ENCODE measurements at places on chromosomes 4 and X. TPM values are rescaled to one million over a fixed set of nuclear protein-coding genes. Genes with fewer than 3 reads are reported as not detected.

GRCh38 chr4:4825431-4825830 is 34.0 kb upstream of the MSX1 start:
- no peak for DNase-seq

DNA sequence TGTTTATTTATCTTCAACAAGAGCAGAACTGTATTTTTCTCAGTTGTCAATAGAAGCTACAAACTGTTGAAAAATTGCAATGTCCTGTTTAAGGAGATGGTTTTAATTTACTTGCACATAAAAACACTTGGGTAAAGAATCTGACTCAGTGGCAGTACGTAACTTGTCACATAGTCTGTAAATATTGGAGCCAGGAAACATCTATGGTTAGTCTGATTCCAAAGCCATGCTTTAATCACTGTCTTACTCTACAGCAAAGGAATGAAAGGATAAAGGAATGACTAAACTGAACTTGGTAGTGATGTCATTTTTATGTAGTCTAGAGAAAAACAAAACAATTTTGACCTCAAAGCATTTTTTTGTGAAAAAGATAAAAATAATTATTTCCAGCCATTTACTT is 537.2 kb downstream of the STIM2 start:
- no peak for DNase-seq

DNA sequence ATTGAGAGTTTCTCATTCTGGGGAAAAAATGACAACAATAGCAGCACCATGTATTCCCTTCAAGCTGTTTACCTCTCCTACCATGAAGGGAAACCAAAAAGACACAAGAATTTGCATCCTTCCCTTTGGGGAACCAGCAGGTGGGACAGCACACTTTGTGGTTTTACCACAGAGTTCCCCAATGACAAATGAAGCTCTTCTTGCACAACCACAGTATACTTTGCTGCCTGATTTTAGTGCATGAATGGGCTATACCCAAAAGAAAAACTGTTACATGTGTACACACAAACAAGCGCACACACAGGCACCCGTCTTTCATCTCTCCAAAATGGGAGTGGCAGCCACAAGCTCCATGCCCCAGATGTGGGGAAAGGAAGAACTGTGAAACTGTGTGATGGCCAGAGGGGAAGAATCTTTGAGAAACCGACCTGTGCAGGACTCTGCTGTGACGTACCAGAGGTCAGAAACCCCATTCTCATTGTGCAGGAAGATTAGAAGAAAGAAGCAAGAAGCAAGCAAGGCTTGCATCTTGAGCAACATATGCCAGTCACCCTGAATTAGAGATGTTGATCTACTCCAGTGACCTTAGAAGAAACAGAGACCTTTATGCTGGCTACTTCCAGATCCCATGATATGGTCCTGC is 2.7 kb upstream of the MAML3 start:
- no peak for DNase-seq

DNA sequence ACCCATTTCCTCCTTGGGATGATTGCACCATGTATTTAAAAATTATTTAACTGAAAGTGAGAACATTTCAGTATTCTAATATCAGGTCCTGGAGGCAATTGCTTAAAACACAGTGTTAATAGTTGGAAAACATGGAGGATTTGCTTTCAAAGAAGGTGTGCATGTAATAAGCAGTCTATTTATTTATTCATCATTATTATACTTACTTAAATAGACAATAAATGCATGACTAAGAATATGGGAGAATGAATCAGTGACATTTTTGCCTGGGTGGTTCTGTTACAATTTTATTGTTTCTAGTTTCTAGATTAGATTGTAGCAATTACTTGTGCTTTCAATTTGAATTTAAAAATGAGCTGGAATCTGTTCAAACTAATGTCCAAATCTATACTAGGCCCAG is 145.5 kb downstream of the AREG start:
- DNase-seq: no peak

- DNase-seq: no peak
These were observed 102.5 kb downstream of the ZNF518B start for GRCh38 chr4:10354746-10355145.

- DNase-seq: no peak
These were observed 1129.6 kb downstream of the STPG2 start for GRCh38 chr4:97013711-97014110.

DNA sequence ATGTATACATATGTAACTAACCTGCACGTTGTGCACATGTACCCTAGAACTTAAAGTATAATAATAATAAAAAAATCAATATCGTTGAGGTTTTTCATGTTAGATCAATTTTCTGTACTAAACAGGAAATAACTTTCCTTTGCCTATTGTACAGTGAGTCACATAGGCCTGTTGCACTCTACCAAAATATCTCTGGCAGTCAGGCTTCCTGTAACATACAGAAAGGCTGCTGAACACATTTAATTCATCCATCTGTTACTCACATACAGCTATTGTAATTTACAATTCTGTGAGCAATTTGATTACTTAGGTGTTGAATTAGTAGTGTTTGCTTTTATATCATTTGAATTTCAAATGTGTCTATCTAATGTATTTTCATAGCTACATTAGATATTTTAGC is 427.8 kb downstream of the TMA16 start:
- DNase-seq: no peak

- no peak for DNase-seq
These were observed 152.9 kb downstream of the COL4A6 start for GRCh38 chrX:108285356-108285755.

GRCh38 chrX:72003811-72004750 is 93.4 kb downstream of the NHSL2 start:
- no peak for DNase-seq

GRCh38 chr4:73662709-73663546 is 42.7 kb upstream of the RASSF6 start:
- no peak for DNase-seq

DNA sequence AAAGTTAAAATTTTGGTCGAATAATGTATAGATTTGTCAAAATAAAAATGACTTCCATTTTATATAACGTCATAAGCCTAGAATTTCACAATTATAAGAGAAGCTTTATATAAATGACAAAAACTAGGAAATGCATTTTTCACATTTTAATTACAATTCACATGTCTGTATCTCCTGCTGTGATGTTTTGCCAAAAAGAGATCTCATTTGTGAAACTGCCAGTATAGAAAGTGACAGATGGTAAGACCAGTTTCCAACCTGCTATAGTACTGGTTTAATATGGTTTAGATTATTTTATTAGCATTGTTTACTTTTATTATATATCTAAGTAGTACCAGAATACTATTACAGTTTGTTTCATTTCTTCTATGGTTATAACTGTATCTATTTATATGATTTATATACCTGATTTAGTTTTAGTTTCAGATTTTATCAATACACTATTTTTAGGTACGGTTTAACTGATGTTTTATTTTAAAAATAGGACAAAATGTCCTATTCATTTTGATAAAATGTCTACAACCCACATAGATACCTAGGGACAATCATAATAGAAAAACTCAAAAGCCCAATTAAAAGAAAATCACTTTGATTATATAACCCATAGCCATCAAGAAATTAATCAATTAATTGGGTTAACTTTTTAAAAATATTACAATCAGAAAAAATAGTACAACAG is 5.4 kb upstream of the CCSER1 start:
- no peak for DNase-seq

IL2 gene
- total RNA-seq: not detected
